ENCODE measurements at places on chromosomes 16 and 17. TPM values are rescaled to one million over a fixed set of nuclear protein-coding genes. Genes with fewer than 3 reads are reported as not detected.

Gene HLF
- 35.5 TPM for total RNA-seq

Gene TPPP3
- 5.1 TPM for total RNA-seq

DNA sequence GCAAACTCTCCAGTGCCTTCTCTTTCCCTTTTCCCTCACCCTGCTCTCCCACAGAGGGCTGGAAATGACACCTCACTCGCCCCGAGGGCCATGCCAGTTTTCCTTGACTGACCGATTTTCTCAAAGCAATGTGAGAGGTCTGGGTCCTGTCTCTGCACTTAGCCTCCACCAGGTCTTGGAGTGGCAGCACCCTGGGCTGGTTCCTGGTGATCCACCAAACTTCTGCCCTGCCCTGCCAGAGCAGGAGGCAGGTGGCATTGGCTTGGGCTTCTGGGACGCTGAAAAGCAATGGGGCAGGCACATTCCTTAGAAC lies 97.5 kb downstream of the RAB11FIP4 start:
- no peak for DNase-seq

- DNase-seq, result no peak
These were observed 21.8 kb upstream of the BCO1 start for GRCh38 chr16:81216706-81217105.

All from hematopoietic multipotent progenitor cell (in vitro differentiated cells).